ENCODE measurements at places on chromosomes 4 and X.

DNA sequence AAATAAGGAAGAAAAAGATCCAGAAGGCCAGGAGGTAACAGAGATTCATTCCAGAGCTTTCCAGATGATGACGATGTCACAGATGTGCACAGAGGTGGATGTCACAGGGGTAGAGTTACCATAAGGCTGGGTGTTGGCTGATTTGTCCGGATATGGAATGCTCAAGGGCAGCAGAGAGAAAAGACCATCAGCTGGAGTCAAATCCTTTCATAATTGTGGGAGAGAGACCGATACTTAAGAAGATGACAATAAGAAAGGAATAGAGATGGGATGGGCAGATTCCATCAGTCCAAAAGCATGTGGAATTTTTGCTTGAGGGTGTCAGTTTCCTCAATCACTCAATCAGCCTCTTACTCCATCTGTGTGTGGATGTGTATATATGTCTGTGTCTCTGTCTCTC lies 150.4 kb downstream of the CENPC start:
- no peak for DNase-seq

DNA sequence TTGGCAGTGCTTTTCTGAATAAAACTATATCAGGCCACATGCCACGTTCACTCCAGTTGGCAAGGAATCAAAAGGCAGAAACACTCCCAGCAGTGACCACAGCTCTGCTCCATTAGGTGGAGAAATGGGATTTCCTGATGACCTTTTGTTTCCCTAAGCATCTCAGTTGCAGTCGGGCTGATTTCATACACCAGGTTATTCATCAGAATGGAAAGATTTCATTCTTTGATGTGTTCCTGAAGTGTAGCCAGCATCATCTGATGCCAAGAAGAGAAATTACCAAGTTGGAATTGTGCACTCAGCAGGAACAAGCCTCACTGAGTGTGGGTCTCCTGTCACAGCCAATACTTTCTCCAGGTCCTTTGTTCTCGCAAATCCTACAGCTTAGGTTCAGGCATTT lies 193.7 kb downstream of the SPATA18 start:
- no peak for DNase-seq

DNA sequence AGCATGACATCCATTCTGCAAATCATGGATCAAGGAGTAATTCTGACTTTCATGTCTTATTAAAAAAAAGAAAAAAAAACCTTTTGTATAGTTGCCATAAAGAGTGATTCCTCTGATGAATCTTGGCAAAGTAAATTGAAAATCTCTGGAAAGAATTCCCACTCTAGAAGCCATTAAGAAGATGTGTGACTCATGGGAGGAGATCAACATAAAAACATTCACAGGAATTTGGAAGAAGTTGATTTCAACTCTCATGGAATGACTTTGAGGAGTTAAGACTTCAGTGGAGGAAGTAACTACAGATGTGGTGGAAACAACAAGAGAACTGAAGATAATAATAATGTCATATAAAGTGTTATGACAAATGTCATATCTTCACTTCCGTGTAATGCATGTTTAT lies 204.2 kb downstream of the PABPC4L start:
- DNase-seq: no peak

GRCh38 chr4:10006231-10006600 lies 15.1 kb downstream of the SLC2A9 start:
- no peak for DNase-seq

GRCh38 chr4:52658641-52659000 lies 480 bp downstream of the USP46 start:
- DNase-seq: no peak

- no peak for DNase-seq
These were observed 159.4 kb downstream of the TRAM1L1 start for GRCh38 chr4:116925900-116926457.

DNA sequence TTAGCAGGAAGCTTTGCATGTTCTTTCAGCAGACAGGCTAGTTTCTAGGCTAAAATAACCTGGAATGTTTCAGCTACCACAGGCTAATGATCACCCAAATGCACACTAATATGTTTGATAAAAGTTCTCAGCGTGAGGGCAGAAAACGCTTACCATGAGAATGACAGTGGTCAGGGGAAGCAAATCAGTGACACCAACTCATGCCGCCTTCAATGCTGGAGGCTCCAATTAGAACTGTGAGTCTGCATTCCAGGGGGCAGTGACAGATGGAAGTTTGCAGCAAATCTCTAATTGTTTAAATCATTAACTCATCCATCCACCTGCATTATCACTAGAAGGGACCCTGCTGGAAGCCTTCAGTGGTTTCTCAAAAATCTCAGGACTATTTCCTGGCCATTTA lies 43.2 kb downstream of the ANOS1 start:
- DNase-seq: no peak

DNA sequence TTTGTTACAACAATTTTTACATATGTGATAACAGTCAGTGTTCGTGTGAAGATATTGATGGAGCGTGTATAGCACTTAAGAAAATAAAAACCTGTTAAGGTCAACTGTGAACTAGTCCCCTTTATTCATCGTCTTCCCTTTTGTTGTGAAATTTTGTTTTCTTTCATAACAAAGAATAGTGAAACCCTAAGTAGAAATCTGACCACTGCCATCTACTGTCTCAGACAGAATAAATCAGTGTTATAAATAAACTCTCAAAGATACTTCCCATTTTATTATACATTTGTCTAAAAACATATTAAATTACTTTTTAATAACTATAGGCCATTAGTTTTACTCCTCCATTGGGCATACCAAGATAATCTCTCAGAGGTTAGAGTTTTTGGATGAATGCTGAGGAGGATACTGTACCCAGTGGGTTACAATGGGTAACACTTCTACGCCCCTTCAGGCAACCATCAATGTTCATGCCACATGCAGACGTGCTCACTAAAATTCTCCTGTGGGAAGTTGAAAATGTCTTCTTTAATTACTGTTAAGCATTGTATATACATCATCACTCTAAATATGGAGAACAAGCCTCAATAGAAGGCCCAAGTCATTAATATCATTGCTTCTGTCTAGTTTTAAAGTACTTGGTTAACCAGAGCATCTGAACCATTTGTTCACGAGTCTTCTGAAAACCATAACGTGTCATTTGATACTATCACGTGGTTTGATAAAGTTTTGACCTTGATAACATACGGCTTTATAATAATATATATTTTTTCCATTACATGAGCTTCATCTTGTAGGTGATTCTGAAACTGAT lies 171.2 kb downstream of the TMA16 start:
- DNase-seq: no peak

DNA sequence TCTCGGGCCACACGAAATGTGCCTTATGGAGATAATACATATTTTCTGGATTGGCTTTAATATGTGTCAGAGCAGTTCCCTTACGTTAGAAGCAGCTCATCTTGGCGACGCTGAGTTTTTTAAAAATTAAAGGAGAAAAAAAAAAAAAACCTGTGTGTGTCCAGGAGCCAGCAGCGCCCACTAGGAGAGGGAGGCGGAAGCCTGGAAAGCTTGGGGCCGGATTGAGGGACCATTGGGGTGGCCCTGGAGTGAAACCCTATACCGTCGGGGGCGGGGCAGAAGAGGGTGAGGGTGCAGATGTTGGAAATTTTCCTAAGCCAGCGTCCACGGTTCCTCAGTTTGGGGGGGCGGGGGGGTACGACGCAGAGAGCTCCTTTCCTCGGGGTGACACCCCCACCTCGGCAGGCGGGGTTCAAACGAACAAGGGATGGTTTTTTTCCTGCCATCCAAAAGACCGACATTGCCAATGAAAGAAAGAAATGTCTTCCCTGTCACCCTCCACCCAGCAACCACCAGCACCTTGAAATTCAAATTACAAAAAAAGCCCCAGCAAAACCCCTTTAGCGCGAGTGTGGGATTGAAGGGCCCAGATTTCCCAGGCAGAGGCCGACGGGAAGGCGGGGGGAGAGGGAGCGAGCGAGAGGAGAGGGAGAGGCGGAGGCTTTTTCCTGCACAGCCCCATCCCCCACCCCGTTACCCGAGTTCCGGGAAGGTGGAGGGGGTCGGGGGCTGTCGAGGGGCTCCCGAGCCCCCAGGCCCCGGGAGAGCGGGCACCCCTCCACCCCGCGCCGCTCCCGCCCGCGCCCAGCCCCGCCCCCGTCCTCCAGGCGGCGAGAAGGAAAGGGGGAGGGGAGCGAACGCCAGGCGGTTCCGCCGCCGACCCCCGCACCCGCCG lies 859 bp downstream of the SMARCA1 start:
- no peak for DNase-seq

DNA sequence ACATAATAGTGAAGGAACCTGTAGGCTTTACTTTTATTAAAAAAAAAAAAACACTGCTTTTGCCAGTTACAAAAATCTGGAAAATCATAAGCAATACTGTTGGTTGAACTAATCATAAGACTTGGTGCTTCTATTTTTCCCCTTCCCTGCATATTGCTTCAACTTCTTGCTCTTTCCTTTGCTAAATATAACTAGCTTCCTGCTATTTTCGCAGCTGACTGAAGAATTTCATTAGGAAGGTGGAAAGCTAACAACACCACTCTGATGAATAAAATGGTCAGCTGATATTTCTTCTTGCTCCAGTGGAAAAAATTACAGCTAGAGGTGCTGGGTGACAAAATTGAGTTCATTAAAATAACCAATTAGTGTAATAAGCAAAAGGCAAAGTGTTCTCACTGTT lies 39.3 kb downstream of the MEPE start:
- DNase-seq: no peak

GRCh38 chr4:165905405-165906027 lies 32.5 kb downstream of the TLL1 start:
- DNase-seq: no peak

GRCh38 chrX:79110731-79111130 lies 33.8 kb upstream of the GPR174 start:
- DNase-seq: no peak

- DNase-seq: no peak
These were observed 129.7 kb downstream of the HS3ST1 start for GRCh38 chr4:11299016-11299415.

DNA sequence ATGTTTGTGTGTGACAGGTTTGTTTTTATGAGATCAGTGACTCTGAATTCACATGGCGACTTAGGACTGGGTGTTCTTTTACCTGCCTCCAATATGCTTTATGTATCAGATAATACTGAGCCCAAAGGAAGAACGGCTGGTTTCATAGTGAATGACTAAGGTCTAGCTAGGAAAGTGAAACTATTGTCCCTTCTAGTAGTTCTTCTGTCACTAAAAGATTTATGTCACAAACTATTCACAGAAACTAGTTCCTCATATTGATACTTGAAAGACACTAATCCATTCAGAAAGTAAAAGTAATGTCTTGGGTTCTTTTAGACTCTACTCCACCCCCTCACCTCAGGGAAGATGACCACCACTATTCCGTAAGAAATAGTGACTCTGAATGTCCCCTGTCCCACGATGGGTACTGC lies 81.7 kb downstream of the EGF start:
- no peak for DNase-seq
